Activated CD8-positive, alpha-beta memory T cell treated with anti-CD3 and anti-CD28 coated beads for 4 hours (primary cell): ENCODE measurements at places on chromosomes 7 and 10.

DNA sequence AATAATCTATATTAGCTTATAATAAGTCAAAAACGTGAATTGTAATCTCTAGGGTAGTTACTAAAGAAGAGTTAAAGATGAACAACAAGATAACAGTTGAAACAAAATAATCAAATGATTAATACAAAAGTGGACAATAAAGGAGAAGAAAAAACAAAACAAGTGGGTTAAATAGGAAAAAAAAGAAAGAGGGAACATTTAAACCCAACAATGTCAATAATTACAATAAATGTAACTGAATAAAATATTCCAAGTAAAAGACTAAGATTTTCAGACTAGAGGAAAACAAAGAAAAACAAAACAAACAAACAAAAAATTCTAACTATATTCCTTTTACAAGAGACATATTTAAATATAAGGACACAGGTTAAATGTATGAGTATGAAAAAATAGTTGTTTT is 38.0 kb upstream of the ZEB1 start:
- DNase-seq = no peak

DNA sequence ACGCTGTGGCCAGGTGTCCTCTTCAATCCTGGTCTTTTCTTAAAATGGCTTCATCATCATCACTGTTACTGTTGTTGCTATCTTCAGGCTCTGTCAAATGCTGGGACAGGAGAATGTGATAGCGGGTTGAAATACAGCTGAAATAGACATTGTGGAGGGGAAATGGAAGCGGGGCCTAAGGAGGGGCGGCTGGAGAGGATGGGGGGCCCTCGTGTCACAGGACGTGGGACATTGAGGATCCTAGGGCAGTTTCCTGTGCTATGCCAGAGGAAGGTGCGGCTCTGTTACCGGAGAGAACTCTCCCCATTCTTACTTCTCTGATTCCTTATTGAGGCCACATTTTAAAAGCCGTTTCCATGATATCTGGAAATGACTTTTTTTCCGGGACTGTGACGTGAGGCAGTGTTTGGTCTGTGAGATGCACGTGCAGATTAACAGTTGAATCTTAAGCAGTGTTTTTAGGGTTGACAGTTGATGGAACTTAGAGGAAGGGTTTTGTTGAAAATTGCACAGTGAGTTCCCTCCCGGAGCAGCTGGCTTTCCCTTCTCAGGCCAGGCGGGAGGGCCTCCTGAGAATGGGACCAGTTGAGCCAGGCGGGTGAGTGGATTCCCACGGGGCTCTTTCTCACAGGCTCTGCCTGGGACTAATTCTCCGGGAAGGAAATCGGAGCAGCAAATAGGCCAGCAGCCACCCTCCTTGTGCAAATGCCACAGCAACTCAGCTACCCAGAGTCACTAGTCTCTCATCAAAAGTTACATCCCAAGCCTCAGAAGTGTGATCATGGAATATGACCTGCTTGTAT is 125.2 kb downstream of the TACC2 start:
- no peak for DNase-seq

GRCh38 chr7:115319541-115319940 is 397.6 kb downstream of the MDFIC start:
- DNase-seq = no peak

GRCh38 chr7:36630112-36630650 is 94.1 kb downstream of the AOAH start:
- no peak for DNase-seq

DNA sequence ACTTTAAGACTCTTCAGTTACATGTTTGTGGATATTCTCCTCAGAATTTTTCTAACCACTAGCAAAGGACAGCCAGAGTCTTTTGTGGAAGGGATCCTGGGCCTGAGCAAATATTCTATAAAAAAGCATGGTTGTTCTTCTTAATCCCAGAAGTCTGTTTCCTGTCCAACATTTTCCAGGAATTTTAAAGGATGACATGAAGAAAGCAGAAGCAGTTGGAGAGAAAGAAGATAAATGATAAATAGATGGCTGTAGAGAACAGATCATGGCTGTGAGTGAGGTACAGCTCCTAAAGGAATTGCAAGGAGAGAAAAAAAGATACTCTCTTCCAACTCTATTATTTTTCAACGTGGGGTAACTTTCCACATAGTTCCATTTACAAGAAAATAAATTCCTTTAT is 91.8 kb upstream of the STEAP4 start:
- no peak for DNase-seq
